ENCODE measurements at places on chromosomes 5 and 9.
A peak's percentile ranks its signal among the peaks of the same experiment; 100 is the strongest.

GRCh38 chr9:5110867-5111681, 74.4 kb downstream of the INSL6 start:
- no peak for DNase-seq

DNA sequence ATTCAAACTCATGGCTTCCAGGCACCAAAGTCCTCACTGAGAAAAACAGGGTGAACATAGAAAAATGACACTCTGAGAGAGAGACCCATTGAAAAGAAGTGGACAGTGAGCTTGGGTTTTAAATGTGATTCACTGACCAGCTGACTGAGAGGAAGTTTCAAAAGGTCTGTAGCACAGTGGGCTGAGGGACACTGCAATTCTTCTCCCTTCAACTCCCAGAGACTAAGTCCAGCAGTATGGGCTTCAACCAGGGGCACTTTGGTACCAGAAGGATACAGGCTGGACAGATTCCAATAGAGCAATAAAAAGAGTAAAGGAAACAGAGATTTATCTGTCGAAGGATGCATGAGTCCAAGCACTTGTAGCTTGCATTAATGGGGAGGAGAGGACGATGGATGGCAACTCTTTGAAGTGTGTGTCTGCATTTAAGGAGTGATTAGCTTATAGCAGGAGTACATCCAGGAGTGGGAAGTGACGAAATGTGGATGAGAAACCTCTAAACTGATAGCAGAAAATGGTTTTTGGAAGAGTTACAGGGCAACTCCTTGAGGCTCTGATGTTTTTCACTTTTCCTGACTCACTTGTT, 117.0 kb upstream of the ANKRD55 start:
- DNase-seq: no peak

GRCh38 chr5:57783693-57784092, 301.1 kb upstream of the ACTBL2 start:
- no peak for DNase-seq

DNA sequence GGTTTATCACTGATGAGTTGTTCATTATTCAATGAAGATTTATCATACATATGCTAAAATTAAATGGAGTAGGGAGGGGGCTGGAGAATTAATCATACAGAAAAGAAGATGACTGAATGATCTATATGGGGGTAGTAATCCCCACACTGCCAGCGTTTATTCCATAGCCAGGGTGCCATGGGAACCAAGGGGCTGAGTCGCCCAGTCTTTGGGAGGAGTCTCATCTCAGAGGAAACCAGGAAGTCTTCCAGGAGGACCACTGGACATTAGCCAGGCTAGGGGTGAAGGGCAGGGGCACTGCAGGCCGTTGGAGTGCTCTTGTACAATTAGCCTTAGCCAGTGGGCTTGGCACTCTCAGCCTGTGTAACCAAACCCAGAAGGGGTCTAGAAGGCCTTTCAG, 226.5 kb downstream of the ARL15 start:
- DNase-seq: no peak

DNA sequence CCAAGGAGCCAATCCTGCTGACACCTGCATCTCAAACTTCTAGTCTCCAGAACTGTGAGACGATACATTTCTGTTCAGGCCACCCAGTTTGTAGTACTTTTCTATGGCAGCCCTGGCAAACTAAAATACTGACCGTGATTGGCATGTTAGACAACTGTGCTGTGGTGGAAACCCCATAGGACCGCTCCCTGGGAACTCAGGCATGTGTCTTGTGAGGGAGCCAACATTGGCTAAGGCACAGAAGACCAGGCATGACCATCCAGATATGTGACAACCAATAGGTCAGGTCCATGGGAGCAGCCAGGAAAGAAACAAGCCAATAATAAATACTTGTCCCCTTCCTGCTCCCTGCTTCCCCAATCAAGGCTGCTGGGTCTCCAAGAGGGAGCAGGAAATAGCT, 101.4 kb upstream of the MPDZ start:
- DNase-seq: no peak

GRCh38 chr9:114280636-114281472, 42.0 kb upstream of the ORM1 start:
- DNase-seq: no peak

DNA sequence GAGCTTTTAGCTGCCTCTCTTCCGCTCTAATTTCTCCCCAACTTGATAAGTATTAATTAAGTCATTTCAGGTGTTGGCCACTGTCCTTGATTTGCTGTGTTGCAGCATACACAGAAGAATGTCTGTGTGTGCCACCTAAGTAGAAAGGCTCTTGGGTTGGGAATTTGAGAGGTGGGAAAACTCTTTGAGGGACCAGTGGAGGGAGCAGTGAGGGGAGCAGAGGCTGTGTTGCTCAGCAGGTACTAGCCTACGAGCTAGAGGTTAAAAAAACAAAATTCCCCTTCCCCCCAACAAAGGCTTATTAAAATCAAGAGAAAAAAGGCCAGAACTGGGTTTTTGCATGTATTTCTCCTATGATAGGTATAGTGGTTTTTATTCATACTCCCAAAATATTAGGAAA, 20.9 kb downstream of the RPS23 start:
- DNase-seq: no peak

DNA sequence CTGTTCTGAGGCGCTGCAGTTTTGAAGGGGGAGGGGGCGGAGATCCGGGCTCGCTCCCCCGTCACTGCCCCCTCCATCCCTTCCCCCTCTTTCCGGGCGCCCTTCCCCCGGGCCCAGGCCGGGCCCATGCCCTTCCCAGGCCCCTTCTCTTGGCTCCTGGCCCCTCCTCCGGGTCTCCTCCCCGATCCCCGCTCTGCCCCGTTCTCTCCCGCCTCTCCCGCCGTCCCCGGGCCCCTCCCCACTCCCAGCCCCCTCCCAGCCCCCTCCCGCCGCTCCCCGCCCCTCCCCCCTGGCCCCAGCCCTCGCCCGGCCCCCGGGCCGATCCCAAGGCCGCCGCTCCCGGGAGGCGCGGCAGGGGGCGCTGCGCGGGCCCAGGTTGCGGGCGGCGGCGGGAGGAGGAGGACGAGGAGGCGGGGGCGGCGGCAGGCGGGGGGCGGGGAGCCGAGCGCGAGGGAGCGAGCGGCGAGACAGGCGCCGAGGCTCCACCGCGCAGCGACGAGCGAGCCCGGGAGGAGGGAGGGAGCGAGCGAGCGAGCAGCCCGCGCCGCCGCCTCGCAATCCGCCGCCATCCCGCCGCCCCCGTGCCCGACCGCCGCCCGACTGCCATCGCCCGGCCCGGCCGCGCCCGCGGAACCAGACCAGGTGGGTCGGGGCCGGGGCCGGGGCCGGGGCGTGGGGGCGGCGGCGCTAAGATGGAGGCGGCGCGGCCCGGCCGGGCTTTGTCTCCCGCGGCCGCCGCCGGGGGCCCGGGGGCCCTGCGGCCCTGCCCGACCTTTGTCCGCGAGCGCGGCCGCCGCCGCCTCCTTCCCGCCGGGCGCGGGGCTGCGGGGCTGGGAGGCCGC, at the start of gene PRRC2B:
TSS of gene PRRC2B (plus strand) at position 465 of the 842 bp plus-strand sequence. CDS start 36,059 bp downstream, outside the sequence.
- peak; percentile 63 for DNase-seq

DNA sequence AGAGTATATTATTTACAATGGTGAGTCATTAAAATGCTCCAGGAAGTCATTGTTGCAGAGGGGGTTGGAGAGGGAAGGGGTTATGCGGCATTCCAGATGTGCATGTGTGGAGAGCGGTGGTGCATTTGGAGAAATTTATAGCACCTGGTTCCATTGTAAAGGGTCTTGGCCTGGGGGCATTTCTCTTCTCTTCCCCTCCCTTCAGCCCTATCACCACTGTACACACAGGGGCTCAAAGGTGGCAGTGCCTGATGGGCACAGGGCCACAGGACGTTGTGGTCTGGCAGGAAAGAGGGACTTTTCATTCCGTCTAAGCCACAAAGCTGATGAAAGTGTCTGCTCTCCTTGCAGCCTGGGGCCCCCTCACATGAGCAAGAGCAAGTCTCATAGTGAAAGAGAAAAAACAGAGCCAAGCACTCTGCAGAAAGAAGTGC, 442.4 kb upstream of the ZNF462 start:
- DNase-seq: no peak

DNA sequence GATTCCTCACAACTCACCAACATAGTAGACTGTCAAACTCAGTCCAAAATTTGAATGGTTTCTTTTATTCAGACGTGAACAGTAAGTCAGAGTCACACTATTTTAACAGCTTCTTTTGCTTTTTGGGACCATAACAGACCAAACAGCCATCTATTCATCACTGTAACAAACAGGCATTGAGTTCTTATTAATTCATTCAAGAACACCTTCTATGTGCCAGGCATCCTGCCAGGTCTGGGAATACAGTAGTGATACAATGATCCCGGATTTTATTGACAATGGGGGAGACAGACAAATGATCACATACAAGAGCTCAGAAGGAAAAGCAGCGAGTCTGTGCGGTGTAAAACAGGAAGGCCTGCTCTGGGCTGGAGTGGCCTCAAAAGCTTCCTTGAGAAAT, 153.3 kb upstream of the ERCC6L2 start:
- DNase-seq: no peak

DNA sequence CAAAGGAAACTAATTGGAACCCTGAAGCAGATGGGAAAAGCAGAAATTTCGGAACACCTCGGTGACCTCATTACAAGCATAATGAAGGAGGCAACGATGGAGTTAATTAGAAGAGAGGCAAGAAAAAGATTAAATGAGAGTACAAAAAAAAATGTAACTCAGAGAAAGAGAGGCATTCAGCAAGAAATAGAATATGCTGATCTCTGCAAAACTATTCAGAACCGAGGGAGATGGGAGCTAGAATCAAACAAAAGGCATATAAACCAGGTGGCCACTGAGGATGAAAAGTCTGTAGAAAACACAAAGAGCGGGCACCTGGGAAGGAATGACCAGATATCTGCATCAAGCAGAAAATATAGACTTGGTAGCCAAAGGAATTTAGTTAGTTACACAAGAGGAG, 118.9 kb downstream of the CETN3 start:
- no peak for DNase-seq

DNA sequence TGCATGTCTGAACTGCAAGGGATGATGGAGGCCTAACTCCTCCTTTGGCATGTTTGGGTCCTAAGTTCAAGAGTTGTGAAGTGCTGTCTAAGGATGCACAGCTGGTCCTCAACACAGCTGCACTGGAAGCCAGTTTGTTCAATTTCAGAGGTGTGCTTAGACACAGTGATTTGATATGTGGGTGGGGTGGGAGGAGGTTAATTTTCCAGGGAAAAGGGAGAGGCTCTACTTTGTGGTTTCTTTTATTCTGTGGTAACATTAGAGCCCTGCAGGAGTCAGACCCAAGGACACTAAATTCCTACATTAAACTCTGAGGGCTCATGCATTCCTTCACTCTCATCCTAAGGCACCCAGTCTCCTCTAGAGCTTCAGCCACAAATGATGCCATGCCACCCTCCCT, 188.4 kb upstream of the MAST4 start:
- DNase-seq: no peak

GRCh38 chr5:43729846-43730478, 127.0 kb downstream of the NNT start:
- no peak for DNase-seq
